Activated T-cell treated with anti-CD3 and anti-CD28 coated beads, Interleukin-2, amount 50 U/mL, for 1 hour (primary cell): ENCODE measurements at places on chromosomes 13 and 19.

DNA sequence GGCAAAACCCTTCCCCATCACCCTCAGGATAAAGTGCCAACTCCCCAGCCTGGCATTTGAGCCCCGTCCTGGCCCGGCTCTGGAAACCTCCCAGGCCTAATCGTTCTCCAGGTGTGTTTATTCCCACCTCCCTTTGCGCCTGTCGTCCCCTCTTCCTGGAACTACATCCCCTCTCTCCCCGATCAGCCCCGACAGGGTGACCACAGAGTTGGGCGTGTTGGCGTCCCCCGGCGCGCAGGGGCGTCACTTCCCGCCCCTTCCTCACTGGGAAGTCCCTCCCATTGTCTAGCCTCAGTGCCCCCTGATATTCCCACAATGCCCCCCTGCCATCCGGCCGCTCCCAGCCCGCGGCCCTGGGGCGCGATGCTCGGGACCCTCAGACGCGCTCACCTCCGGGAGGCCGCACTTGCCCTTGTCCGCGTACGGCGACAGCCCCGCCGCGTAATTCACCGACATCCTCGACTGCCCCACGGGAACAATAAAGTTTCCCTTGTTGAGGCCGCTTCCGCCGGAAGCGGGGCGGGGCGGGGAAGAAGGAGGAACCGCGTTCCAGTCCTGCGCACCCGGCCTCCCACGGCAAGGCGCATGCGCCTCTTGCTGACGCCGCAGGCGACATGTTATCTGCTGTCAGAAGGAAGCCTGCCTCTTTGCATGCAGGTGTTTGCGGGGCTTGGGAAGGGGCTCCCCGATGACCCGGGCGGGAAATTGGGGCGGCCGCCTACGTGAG lies at the start of the genes ANKRD24 and SIRT6:
Gene ANKRD24, plus strand, starts transcription at position 606 of the 727 bp plus-strand sequence. CDS start 3,737 bp downstream, outside the sequence.
Gene SIRT6, minus strand, starts transcription at position 480 of the 727 bp plus-strand sequence. Its CDS starts 24 bp downstream, at position 456.
- peak; percentile 95 for DNase-seq

DNA sequence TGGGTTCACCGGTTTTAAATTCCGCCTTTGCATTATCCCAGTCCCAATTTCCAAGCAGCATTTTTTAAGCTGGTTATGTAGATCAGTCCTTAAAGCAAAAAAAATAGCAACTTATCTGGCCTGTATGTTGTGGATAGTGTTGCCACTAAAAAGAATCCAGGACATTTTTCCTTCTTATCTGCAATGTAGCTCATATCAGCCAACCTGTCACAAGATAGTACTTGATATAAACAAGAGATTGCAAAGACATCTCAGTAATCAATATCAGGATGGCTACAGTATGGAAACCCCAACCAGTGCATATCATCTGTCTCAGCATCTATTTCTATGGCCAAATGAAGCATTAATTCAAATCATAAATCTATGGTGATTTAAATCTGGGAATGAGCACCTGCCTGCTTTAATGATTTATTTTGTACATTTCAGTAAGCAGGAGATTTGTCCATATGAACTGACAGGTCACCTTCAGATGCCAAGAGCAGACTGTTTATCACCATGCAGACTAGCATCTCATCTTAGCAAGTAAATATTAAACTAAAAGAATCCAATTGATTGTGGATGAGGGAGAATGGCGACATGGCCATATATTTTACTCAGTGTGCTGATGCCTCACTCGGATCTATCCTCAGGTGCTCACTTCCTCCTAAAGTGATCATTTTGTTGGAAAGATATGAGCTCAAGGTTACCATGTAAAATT lies 240.4 kb downstream of the DACH1 start:
- no peak for DNase-seq

DNA sequence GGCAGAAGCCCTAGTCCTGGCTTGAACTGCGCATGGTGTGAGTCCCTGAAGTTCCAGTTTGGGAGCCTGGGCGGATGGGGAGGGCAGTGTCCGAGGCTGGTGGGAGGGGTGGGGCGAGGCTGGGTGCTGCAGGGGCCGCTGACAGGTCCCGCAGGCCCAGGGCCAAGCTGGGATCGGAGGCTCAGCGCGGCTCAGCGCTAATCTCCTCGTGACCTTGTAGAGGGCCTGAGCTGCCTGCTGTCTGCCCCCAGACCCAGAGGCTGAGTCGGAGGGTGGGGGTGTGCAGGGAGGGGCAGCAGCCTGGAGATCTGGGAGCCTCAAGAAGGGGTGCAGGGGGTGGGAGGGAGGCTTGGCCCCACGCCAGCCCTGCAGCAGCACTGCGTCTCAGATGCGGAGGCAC lies 3.0 kb downstream of the ATP1A3 start:
- DNase-seq = no peak

DNA sequence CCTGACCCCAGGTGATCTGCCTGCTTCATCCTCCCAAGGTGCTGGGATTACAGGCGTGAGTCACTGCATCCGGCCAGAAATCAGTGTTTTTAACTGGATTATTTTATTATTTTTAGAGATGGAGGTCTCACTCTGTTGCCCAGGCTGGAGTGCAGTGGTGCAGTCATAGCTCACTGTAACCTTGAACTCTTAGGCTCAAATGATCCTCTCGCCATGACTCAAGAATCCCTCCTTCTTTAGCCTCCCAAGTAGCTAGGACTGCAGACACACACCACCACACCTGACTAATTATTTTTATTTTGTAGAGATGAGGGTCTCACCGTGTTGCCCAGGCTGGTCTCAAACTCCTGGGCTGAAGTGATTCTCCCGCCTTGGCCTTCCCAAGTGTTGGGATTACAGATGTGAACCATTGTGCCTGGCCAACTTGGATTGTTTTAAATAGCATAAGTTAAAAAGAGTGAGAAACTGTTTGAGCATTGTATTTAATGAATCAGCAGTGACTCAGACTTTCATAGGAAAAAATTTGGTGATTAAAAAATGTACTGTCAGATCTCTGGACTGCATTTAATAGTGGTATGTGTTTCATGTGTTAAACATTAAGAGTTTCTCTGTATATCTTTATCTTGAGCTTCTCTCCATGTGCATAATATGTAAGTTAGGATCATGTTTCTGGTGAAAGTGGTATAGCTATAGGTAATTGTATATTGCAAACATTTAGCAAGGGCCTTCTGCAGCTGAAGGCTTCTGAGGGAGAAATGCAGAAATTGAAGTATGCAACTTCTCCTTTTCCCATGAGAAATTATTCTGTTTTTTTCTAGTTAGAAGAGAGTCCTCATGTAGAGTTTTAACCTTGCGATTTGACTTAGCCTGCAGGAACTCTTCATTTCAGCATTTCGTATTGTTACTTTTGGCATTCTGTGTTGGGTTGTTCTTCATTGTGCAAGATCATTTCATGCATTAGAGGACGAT lies 121.2 kb downstream of the PCCA start:
- DNase-seq = no peak

DNA sequence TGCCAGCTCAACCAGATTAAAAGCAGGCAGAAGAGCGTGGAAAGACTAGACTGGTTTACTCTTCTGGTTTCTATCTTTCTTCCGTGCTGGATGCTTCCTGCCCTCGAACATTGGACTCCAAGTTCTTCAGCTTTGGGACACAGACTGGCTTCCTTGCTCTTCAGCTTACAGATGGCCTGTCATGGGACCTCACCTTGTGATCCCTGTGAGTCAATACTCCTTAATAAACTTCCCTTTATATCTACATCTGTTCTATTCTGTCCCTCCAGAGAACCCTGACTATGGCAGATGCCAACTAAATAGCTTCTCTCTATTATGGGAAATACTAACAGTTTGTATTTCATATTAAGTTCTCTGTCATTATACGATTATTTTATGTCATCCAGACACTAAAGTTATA lies 609.1 kb downstream of the LMO7 start:
- no peak for DNase-seq

DNA sequence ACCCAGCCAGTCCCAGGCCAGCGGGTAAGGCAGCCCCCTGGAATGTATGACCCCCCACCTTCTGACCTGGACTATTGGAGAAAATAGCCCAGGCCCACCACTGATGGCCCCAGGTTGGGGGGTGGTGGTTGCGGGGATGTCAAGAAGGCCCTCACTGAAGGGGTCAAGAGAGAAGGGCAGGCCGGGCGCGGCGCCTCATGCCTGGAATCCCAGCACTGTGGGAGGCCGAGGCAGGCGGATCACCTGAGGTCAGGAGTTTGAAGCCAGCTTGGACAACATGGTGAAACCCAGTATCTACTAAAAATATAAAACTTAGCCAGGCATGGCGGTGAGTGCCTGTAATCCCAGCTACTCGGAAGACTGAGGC lies 1.5 kb upstream of the ADAMTSL5 start:
- DNase-seq = no peak

DNA sequence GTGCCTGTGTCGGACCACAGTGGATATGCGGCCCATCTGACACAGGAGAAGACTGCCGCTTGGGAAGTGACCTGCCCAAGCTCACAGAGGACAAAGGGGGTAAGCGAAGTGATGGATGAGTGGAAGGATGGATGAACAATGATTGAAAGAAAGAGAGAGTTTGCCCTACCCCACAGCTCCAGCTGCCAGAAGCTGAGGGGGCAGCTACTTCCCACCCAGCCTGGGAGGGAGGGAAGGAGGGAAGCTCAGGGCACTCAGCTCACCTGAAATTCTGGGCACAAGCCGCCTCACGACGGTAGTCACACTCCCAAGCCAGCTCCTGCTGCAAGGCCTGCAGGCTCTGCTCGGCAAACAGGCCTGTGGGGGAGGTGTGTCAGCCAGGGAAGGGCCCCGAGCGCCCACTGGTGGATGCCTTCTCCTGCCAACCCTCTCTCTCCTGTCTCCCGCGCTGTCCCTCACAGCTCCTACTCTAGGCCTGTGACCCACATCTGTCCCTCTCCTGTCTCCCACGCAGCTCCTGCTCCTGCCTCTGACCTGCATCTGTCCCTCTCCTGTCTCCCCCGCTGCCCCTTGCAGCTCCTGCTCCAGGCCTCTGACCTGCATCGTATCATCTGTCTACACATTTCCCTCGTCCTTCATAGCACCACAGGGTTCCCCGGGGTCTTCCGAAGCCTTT lies 12.0 kb upstream of the NUMBL start:
- DNase-seq = no peak

- DNase-seq = no peak
Observed at GRCh38 chr19:41223431-41224234, 4.6 kb downstream of the AXL start.

- DNase-seq = no peak
Observed at GRCh38 chr19:31364963-31365362, 15.7 kb upstream of the TSHZ3 start.

GRCh38 chr19:56566904-56567273 lies 379 bp upstream of the ZNF470 start:
- DNase-seq = no peak

- no peak for DNase-seq
Observed at GRCh38 chr19:4414800-4415321, 12.4 kb downstream of the CHAF1A start.

GRCh38 chr13:98581971-98582702 lies 5.2 kb upstream of the STK24 start:
- no peak for DNase-seq

- DNase-seq = peak; percentile 8
Observed at GRCh38 chr19:30076751-30077670, 135.0 kb downstream of the URI1 start.

- DNase-seq = no peak
Observed at GRCh38 chr19:5586300-5587070, 18.7 kb upstream of the TINCR start.

GRCh38 chr13:28496188-28496564 lies 1.2 kb upstream of the FLT1 start:
- no peak for DNase-seq

DNA sequence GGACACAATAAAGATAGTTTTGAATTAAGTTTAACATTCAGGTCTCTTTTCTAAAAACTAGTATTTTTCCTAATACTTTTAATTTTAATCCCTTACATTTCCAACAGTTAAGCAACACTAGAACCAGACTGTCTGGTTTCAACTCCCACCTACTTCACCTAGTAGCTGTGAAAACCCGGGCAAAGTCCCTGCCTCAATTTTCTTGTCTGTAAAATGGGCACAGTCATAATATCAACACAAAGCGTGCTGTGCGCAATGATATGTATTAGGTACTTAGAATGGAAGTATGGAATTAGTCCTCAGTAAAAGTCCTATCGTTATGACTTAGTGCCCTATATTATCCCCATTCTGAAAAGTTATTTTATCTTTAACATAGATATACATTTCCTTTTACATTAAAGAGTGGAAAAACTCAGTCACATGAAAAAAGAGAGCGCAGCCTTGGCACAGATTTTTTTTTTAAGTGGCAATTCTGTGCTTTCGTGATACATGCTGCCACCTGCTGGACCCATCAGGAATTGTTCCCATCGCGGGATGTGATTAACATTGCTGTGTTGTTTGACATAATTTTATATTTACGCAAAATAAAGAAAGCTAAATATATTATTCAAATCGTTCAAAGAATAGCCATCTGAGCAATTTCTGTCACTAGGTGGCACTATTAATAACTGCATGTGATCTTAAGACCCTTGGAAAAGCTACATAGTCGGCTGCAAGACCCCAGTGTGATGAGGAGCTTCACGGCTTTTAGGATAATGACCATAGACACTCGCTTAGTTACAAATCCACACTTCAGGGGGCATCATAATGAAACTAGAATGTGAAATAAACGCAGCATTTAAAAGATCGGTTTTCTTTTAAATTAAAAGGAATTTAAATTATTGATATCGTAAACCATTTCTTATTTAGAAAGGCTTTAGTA lies 59.9 kb downstream of the LIG4 start:
- DNase-seq = peak; percentile 61

DNA sequence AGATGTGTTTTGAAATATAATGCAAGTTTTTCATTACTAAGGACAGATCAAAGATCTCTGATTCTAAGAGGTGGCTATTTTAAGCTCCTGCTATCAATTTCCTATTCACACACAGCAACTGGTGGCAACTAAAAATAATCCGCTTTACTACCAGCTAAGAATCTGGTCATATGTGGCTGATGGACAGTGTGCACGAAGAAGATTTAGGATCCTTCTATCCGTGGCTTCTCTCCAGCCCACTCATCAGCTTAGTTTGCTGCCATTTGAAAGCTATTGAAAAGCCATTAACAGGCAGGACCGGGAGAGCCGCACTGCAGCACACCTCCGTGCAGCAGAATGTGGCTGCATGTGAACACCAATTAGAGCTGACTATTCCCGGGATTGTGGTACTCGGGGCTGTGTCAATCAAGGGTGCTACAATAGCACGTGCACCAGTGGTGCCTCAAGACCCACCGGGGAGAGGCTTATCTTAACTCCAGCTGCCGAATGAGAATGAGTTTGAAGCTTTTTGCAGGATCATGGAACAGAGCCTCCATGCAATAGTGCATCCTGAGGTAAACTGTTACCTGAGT lies at the start of gene MYO16:
Gene MYO16, plus strand, starts transcription at position 431 of the 572 bp plus-strand sequence. CDS start 234 bp downstream, outside the sequence.
- DNase-seq = no peak

DNA sequence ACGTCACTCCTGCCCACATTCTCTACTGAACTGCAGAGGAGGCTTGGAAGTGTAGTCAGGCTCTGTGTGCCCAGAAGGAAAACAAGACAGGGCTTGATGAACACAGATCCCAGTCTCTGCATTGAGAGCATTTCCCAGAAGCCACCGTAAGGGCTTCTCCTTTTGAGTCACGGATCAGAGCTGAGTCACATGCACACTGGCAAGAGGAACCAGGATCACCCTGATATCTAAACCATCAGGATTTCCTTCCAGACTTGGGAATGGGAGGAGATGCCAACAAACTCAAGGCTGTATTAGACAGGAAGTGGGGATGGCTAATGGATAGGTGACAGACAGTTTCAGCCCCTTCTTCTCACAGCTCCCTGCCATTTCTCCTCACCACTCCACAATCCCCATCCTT lies 17.7 kb upstream of the FBXO17 start:
- no peak for DNase-seq

- DNase-seq = no peak
Observed at GRCh38 chr13:33015241-33015668, 968 bp upstream of the KL start.
